ENCODE measurements at places on chromosomes 1 and 21.

DNA sequence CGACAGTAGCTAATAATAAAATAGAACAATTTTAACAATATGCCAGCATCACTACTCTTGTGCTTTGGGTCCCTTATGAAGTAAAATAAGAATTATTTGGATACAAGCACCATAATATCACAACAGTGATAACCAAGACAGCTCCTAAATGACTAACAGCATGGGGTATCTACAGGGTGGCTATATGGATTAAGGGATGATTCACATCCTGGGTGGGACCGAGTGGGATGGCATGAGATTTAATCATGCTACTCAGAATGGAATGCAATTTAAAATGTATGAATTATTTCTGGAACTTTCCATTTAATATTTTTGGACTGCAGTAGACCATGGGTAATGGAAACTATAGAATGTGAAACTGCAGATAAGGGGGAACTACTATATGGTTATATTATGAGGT is 28.1 kb upstream of the B3GALNT2 start:
- H3K27me3 ChIP-seq, result peaks cover 3% of the 10 kb centered on the region
- no peak overlapping the region for H3K4me3 ChIP-seq
- H3K36me3 ChIP-seq, result no peaks in the 10 kb centered on the region
- no peak for DNase-seq
- H3K27ac ChIP-seq, result no peak overlapping the region

DNA sequence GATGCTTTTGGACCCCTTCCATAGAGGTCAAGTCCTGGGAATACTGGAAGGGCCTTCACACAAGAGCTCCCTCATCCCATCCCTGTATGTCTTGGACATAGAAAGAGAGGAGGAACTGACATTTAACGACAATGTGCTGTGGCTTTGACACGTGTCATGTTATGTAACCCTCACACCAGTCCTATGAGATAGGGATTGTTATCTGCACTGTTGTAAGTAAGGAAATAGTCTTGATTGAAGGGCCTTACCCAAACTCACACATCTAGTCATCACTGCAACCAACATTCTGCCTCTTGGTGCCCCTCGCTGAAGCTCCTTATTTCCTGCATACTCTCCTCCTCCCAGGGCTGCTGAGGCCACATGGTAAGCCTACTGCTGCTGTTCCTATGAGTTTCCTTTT is 63.7 kb upstream of the ANGPTL1 start:
- no peak overlapping the region for H3K4me3 ChIP-seq
- no peak for DNase-seq
- H3K27me3 ChIP-seq, result no peaks in the 10 kb centered on the region
- no peaks in the 10 kb centered on the region for H3K36me3 ChIP-seq

- peaks cover 41% of the 10 kb centered on the region for H3K4me1 ChIP-seq
- H3K4me3 ChIP-seq, result no peak overlapping the region
- no peaks in the 10 kb centered on the region for H3K27me3 ChIP-seq
- no peak for DNase-seq
Observed at GRCh38 chr1:180691322-180691913, 59.6 kb downstream of the XPR1 start.

GRCh38 chr1:161953256-161953920 is 70.3 kb downstream of the OLFML2B start:
- no peak overlapping the region for H3K4me3 ChIP-seq
- no peak for DNase-seq
- peak overlapping the region; percentile 78 for H3K27ac ChIP-seq
- H3K27me3 ChIP-seq, result no peaks in the 10 kb centered on the region
- H3K36me3 ChIP-seq, result peaks cover 5% of the 10 kb centered on the region
- peaks cover 42% of the 10 kb centered on the region for H3K4me1 ChIP-seq

- H3K4me1 ChIP-seq, result peaks cover 3% of the 10 kb centered on the region
- H3K27me3 ChIP-seq, result peaks cover 50% of the 10 kb centered on the region
- DNase-seq, result no peak
- no peaks in the 10 kb centered on the region for H3K36me3 ChIP-seq
Observed at GRCh38 chr1:201946224-201946908, at the start of gene LMOD1. TSS of gene LMOD1 (minus strand) at chr1:201946548. CDS start at chr1:201946340, 208 bp downstream.

Data from naive thymus-derived CD8-positive, alpha-beta T cell (primary cell).